CD8-positive, alpha-beta memory T cell (primary cell): ENCODE measurements at places on chromosomes 11 and 22.

GRCh38 chr22:32218470-32218869 is 13.6 kb upstream of the RFPL2 start:
- H3K36me3 ChIP-seq: no peaks in the 10 kb centered on the region
- H3K4me1 ChIP-seq: no peaks in the 10 kb centered on the region
- no peak for DNase-seq

DNA sequence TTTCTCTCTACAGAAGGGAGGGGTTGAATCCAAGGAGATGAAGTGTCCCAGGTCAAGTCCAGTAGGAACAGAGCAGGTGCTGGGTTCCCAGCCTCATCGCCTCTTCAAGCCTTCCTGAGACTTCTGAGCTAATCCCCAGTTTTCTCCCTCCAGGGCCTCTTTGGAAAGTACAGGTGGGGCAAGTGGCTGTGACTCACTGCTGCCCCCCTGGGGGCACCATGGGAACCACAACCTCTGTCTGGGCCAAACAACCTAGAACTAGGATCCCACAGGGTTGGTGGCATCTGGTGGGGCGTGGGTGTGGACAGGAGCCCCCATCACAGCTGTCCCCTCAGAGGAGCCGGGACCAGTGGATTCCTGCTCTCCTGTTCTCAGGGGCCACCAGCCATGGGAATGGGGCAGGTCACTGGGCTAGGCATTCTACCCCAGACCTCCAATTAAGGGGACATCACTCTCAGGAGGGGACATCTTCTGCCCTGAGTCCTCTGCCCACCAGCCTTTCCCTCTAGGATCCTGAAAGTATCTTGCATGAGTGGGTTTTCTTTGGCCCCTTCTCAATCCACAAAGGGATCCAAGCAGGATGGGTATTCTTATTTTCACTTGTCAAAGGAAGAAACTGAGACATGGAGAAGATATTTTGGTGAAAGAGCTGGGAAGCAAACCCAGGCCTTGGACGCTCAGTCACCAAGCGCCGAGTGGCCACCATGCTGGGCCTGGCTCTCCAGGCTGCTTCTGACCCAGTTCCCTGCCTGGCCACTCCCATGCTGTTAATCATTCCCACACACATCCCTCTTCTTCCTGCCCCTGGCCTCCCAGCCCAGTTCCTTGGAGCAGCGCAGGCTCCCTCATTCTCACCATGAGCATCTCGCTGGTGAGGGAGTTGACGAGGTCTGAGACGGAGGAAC is 23.8 kb downstream of the LRRC10B start:
- H3K27me3 ChIP-seq: no peaks in the 10 kb centered on the region
- no peaks in the 10 kb centered on the region for H3K4me1 ChIP-seq
- no peak overlapping the region for H3K4me3 ChIP-seq
- no peak overlapping the region for H3K27ac ChIP-seq

GRCh38 chr22:30732426-30732825 is 37.8 kb downstream of the OSBP2 start:
- no peak overlapping the region for H3K27ac ChIP-seq
- H3K36me3 ChIP-seq: no peaks in the 10 kb centered on the region

DNA sequence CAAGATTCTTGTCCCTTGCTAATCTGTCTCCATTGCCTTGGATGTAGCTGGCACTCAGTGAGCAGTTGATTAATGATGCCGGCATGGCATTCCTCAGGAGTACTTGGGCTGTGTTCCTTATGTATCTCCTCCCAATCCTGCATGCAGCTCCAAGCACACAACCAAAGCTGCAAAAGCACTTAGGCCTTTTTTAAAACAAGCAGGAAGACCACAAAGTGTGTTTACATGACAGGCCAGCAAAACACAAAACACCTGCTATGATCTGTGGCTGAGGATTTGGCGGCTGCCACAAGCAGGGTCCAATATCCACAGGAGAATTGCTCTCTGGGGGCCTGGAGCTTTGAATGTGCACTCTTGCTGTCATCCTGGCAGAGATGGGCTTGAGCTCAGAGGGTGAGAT is 8.9 kb downstream of the ABTB2 start:
- H3K4me3 ChIP-seq: no peak overlapping the region
- H3K36me3 ChIP-seq: no peaks in the 10 kb centered on the region
- peaks cover 5% of the 10 kb centered on the region for H3K27me3 ChIP-seq
- DNase-seq: no peak
- no peaks in the 10 kb centered on the region for H3K4me1 ChIP-seq
- H3K27ac ChIP-seq: no peak overlapping the region

GRCh38 chr11:760236-760635 is 13.0 kb downstream of the TALDO1 start:
- H3K36me3 ChIP-seq: peaks cover 38% of the 10 kb centered on the region
- DNase-seq: no peak
- H3K27me3 ChIP-seq: no peaks in the 10 kb centered on the region
- no peaks in the 10 kb centered on the region for H3K4me1 ChIP-seq

DNA sequence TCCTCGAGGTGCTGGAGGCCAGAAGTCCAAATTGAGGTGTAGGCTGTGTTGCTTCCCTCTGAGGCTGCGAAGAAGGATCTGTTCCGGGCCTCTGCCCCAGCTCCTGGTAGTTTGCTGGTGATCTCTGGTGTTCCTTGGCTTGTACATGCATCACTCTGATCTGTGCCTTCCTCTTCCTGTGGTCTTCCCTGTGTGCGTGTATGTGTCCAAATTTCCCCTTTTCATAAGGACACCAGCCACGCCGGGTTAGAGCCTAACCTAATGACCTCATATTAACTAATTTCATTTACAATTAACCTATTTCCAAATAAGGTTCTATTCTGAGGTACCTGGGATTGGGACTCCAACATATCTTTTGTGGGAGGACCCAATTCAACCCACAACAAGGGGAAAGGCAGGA is 21.5 kb downstream of the RIBC2 start:
- DNase-seq: no peak
- no peaks in the 10 kb centered on the region for H3K36me3 ChIP-seq
- no peaks in the 10 kb centered on the region for H3K27me3 ChIP-seq
- H3K4me1 ChIP-seq: peaks cover 3% of the 10 kb centered on the region
- H3K4me3 ChIP-seq: no peak overlapping the region

GRCh38 chr11:106398502-106399075 is 321.1 kb downstream of the AASDHPPT start:
- no peak for DNase-seq
- no peak overlapping the region for H3K4me3 ChIP-seq
- H3K27ac ChIP-seq: no peak overlapping the region
- no peaks in the 10 kb centered on the region for H3K4me1 ChIP-seq

DNA sequence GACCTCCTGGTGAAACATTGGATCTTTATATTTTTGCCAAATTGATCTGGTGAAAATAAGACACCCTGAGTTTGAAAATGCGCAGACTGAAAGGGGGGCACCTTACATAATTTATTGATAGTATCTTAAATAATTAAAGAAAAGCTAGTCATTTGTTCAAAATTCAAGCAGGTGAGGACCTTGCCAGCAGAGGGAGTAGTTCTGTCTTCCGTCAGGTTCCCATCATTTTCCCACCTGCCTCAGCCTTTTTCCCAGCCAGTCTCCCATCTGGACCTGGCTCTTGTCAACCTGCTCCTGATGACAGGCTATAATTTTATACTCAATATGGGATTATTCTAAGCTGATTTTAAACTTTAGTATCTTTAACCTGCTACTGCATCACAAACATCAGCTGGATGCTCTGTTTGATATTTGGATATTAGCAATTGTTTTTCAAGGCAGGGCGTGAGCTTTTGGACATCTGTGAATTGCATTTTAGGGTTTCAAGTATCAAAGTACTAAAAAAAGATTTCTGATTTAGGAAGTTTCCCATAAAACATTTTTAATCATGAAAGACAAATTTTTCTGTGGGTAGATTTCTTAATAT is 132.0 kb downstream of the ELP4 start:
- H3K4me3 ChIP-seq: no peak overlapping the region
- H3K27me3 ChIP-seq: no peaks in the 10 kb centered on the region
- H3K27ac ChIP-seq: no peak overlapping the region

GRCh38 chr11:101617735-101618332 is 34.0 kb upstream of the TRPC6 start:
- H3K27ac ChIP-seq: no peak overlapping the region
- H3K36me3 ChIP-seq: no peaks in the 10 kb centered on the region
- H3K4me1 ChIP-seq: no peaks in the 10 kb centered on the region
- H3K4me3 ChIP-seq: no peak overlapping the region
- no peaks in the 10 kb centered on the region for H3K27me3 ChIP-seq
- DNase-seq: no peak

- H3K4me3 ChIP-seq: no peak overlapping the region
- no peaks in the 10 kb centered on the region for H3K36me3 ChIP-seq
- H3K27ac ChIP-seq: no peak overlapping the region
- H3K4me1 ChIP-seq: no peaks in the 10 kb centered on the region
- DNase-seq: no peak
Observed at GRCh38 chr11:17479284-17480214, 2.9 kb upstream of the ABCC8 start.

GRCh38 chr11:69301081-69301454 is 7.1 kb downstream of the MYEOV start:
- H3K36me3 ChIP-seq: no peaks in the 10 kb centered on the region
- H3K4me3 ChIP-seq: no peak overlapping the region
- H3K27me3 ChIP-seq: no peaks in the 10 kb centered on the region
- H3K27ac ChIP-seq: no peak overlapping the region
- no peak for DNase-seq

DNA sequence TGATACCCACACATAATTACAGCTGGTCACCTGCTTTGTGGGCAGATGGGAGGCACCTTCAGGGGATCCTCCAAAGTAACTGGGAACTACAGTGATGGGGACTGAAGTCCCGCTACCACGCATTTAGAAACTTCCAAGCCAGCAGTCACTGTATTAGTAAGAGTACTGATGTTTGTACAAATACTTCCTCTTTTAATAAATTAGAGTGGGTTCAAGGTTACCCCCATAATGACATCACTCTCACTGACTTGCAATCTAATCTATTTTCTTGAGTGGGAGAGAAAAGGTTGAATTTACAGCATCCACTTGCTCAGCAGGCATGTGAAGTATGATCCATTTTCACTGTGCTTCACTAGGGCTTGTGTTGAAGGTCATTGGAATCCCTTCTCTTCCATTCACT is 72.1 kb upstream of the TIMP3 start:
- H3K27ac ChIP-seq: no peak overlapping the region
- H3K4me1 ChIP-seq: no peaks in the 10 kb centered on the region
- no peaks in the 10 kb centered on the region for H3K36me3 ChIP-seq
- DNase-seq: no peak
- no peaks in the 10 kb centered on the region for H3K27me3 ChIP-seq

DNA sequence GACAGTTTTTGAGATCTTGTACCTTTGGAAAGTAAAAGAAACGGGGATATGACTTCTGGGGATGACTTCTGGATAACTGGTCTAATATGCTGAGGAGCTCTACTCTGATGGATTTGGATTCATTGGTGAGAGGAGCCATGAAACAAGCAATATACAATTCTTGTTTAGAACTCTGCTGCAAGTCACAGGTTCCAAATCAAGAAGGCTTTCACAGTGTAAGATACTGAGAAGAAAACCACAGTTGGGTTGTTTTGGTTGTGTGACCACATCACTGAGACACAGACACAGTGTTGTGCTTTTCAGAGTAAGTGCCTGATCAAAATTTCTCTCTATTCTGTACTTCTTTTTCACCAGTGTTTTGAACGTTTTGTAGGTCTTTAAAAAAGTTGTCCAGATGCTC is 13.1 kb upstream of the UCP2 start:
- no peaks in the 10 kb centered on the region for H3K36me3 ChIP-seq
- peak overlapping the region; percentile 93 for H3K27ac ChIP-seq
- H3K27me3 ChIP-seq: no peaks in the 10 kb centered on the region
- H3K4me3 ChIP-seq: peak overlapping the region; percentile 49

DNA sequence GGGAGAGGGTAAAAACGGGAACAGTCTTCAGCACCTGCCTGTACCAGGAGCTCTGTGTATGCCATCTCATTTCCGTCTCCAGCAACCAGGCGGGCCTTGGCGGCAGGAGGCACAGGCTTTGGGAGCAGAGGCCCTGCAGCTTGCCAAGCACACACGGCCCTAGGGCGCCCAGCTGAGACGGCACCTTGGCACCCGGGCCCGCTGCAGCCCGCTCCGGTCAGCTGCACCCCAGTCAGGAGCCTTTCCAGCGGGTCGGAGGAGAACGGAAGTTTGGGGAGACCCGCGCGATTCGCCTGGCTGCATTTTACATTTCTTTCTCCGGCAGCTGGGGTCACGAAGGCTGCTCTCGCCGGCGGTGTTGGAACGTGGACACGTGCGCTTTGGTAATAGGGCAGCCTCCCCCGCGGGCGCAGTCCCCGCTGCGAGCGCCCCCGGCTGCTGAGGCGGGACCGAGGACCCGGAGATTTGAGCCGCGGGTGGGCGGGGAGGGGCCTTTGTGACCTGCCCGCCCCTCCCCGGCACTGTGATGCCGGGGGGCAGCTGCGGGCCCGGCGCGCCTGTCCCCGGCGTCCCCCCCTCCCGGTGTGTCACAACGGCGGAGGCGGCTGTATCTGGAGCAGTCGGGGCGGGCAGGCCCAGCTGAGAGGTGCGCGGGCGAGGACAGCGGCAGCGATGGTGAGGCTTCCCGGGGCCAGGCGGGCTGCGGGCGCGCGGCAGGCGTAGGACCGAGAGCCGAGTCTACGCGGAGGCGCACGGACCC is at the start of gene TUBA8:
TSS of gene TUBA8 (plus strand) at position 616 of the 760 bp plus-strand sequence. CDS start at position 673, 57 bp downstream.
- H3K36me3 ChIP-seq: no peaks in the 10 kb centered on the region
- H3K4me3 ChIP-seq: no peak within 1 kb of the TSS
- peaks cover 14% of the 10 kb centered on the region for H3K27me3 ChIP-seq
- peaks cover 14% of the 10 kb centered on the region for H3K4me1 ChIP-seq
- DNase-seq: no peak
- no peak within 1 kb of the TSS for H3K27ac ChIP-seq

DNA sequence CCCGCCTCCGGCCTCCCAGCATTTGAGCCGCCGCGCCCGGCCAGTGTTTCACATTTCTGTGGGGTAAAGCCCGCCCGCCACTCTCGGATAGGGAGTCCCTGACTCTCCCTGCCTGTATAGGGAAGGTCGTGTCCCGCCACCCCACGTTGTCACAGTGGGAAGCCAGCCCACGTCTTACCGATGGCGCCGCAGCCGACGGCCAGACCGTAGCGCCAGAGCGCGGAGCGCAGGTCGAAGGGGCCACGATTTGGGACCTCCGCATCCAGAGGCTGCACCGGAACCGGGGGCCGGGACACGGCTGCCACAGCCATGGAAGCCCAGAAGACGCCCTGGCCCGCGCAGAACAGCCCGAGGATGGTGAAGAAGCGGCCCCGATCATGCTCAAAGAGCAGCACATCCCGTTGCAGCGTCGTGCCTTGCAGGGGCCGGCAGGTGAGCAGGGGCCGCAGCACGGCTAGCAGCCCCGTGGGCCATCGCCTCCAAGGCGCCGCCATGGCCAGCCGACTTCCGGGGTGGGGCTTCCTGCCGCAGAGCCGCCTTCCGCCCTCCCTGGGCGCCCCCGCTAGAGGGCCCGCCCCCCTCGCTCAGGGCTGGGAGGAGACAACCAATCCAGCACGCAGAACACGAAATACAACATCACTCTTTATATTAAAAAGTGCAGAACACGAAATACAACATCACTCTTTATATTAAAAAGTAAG is at the start of gene TMEM223:
TSS of gene TMEM223 (minus strand) at position 506 of the 701 bp plus-strand sequence. CDS start at position 494, 12 bp downstream.
- H3K4me1 ChIP-seq: peaks cover 30% of the 10 kb centered on the region
- H3K27me3 ChIP-seq: no peaks in the 10 kb centered on the region
- peak within 1 kb of the TSS; percentile 84 for H3K27ac ChIP-seq
- peak within 1 kb of the TSS; percentile 79 for H3K4me3 ChIP-seq
- peaks cover 47% of the 10 kb centered on the region for H3K36me3 ChIP-seq

GRCh38 chr11:126411971-126412381 is 56.5 kb downstream of the ST3GAL4 start:
- no peaks in the 10 kb centered on the region for H3K36me3 ChIP-seq
- DNase-seq: no peak
- no peak overlapping the region for H3K27ac ChIP-seq
- H3K4me1 ChIP-seq: peaks cover 7% of the 10 kb centered on the region
- H3K27me3 ChIP-seq: no peaks in the 10 kb centered on the region

- H3K27ac ChIP-seq: no peak overlapping the region
- peaks cover 8% of the 10 kb centered on the region for H3K4me1 ChIP-seq
- H3K27me3 ChIP-seq: no peaks in the 10 kb centered on the region
- DNase-seq: no peak
- H3K36me3 ChIP-seq: no peaks in the 10 kb centered on the region
Observed at GRCh38 chr11:130212431-130212961, 52.9 kb downstream of the ST14 start.
